ENCODE measurements at places on chromosomes 6 and 20.

DNA sequence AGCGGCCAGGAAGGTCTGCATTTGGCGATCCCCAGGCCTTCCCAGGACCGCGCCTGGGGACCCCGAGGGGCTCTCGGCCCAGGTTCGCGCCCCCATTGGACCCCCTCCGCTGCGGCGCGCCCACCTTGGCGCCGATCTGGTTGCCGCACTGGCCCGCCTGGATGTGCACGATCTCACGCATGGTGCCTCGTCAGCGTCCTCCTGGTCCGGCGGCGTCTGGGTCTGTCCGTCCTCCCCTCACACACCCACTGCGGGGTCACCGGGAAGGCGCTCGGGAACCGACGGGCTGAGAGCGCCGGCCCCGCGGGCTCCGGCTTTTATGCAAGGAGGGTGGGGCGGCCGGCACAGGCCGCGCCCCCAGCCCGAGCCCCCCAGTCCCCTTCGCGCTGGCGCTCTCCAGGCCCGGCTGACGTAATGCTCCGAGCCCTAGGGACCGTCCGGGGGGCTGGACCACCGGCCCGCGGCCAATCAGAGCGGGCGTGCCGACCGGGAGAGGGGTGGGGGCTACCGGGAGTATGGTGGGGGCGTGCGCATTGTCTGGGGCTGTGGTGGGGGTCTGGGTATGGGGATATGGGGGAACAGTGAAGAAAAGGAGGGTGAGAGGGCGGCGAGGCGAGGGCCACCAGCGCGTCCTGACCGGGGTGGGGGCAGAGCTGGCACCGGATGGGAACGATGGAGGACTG, at the start of gene TUBB2B:
Gene TUBB2B, minus strand, starts transcription at position 291 of the 683 bp plus-strand sequence. Its CDS starts 110 bp downstream, at position 181.
- peak; percentile 86 for DNase-seq

DNA sequence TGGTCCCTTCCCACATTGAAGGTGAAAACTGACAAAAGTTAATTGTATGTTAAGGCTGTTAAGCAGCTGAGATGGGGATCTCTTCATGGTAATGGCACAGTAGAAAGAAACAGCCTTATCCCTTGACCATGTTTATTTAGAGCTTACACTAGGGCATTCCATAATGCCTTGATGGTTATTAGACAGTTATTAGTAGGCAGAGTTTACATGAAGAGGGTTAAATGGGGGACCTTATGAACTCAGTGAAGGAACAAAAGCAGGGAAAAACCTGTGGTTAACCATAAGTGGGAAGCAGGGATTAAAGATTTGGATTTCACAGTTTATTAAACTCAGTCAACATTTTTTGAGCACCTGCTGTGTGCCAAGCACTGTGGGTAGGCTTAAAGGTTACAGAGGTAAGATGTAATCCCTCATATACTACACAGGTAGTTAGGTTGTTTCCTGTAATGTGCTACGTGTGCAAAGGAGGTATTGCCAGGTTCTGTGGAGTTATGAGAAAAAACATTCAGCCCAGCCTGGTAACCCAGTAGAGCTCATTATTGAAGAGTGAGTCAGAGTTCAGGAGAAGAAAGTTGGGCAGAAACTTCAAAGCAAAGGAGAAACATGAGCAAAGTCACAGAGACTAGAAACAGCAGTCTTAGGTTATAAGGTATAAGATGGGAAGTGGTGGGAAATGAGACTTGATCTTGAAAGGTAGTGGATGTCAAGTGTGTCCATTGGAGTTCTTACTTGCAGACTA, 32.3 kb upstream of the GNRH2 start:
- no peak for DNase-seq

GRCh38 chr20:49508435-49509199, 26.1 kb upstream of the KCNB1 start:
- no peak for DNase-seq

GRCh38 chr6:149840345-149841075, 23.6 kb downstream of the LRP11 start:
- no peak for DNase-seq

- DNase-seq: no peak
Observed at GRCh38 chr6:134201716-134202115, 116.2 kb downstream of the SGK1 start.

DNA sequence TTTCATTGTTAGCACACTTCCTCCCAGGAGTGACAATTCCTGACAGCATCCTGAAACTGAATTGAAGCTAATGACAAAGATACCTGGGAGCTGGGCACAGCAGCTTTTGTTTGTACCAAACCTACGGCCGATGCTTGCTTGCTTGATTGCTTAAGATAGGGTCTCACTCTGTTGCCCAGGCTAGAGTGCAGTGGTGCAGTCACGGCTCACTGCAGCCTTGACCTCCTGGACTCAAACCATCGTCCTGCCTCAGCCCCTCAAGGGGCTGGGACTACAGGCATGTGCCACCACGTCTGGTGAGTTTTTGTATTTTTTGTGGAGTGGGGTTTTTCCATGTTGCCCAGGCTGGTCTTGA, 84.7 kb upstream of the SCP2D1 start:
- no peak for DNase-seq

- DNase-seq: no peak
Observed at GRCh38 chr6:65450451-65450850, 256.6 kb downstream of the EYS start.

DNA sequence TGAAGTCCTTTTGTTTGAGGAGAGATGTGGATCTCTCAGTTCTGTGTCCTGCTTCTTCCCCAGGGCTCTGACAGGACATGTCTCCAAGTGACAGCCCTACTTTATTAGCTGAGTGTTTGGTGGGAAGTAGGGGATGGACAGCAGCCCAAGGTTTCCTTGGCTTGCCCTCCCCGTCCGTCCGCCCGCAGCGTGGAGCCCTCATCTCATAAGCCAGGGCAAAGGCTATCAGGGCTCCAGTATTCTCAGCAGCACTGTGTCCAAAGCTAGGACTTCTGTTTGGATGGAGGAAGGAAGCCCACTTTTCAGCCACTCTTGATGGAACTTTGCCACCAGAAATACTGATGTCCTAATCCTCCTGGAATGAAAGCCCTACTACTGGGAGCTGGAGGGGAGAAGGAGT, 13.6 kb downstream of the CDC5L start:
- DNase-seq: no peak

DNA sequence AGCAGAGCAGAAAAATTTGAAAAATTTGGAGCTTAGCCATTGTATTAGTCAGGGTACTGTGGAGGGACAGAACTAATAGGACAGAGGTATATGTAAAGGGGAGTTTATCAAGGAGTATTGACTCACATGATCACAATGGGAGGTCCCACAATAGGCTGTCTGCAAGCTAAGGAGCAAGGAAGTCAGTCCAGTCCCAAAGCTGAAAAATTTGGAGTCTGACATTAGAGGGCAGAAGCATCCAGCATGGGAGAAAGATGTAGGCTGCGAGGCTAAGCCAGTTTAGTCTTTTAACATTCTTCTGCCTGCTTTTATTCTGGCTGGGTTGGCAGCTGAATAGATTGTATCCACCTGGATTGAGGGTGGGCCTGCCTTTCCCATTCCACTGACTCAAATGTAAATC, 82.0 kb downstream of the SMPDL3A start:
- no peak for DNase-seq

DNA sequence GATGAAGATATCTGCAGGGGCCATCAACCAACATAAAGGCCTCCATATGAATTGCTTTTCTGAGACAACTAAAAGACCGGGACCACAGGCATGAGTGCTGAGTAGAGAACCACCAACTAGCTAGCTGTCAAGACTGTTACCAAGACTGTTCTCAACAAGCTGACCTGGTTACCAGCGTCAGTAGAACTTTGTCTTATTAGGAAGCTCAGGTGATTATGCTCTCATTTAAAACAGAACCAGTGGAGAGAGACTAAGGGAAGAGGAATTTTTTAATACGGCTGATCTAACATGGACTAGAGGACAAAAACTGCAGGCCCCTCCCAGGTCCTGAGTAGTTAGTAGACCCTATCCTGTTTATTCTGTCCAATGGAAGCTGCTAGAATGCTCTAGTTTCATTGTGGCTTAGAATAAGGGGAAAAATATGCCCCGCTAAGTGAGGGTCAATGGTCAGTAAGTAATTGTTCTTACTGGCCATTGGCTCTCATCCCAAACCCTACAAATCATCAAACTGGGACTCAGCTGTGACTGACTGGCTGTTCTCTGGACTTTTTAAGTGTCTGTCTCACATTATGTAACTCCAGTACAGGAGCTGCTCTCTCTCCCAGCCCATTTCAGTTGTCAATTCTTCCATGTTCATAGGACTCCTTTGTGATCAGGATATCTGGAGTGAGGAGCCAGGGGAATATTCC, 3.8 kb upstream of the DYNLRB1 start:
- no peak for DNase-seq

GRCh38 chr20:61852268-61853072, 213.2 kb downstream of the TAF4 start:
- DNase-seq: no peak

- no peak for DNase-seq
Observed at GRCh38 chr20:57856658-57857057, 146.8 kb upstream of the PMEPA1 start.

- DNase-seq: no peak
Observed at GRCh38 chr6:166119116-166119911, 48.3 kb downstream of the TBXT start.

- no peak for DNase-seq
Observed at GRCh38 chr6:138104618-138105213, 2.5 kb downstream of the PERP start.

DNA sequence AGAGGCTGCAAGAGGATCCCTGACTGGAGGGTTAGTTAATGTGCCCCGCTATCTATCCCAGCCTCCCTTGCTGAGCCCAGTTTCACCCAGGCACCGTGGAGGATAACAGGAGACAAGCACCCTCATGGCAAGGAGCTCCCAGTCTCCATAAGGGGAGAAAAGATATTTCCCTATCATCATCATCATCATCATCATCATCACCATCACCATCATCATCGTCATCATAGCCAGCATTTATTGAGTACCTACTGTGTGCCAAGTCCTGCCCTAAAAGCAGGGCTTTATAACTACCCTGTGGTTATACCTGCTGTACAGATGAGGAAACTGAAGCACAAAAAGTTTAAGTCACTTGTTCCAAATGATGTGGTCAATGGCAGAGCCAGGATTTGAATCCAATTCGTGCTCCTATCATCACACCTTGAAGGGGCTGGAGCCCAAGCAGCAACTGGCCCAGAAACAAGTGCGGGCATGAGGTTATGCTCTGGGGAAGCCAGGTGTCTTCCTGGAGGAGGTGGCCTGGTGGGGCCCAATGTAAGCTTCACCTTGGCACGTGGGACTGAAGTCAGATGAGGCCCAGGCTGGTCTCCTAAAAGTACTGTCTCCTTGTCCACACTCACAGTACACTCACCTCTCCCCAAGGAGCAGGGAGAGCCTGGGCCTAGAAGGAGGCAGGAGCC, 10.0 kb downstream of the GLP1R start:
- no peak for DNase-seq

DNA sequence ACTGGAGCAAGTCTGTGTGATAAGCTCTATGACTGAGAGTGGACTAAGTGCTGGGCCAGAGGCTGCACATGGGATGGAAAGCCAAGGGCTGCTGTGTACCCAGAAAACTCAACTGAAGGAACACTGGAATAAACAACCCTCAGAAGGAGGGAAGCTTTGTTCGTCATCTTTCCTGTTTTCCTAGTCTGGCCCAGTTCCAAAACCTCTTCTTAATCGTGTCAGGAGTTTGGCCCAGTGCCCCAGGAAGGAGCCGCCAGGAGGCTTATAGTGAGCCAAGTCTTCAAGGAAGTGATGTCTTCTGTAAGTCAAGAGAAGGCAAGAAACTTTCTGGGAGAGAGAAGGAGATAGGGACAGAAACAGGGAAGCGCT, 23.3 kb upstream of the TOP1 start:
- DNase-seq: peak; percentile 72

- DNase-seq: no peak
Observed at GRCh38 chr6:93678841-93679454, 259.6 kb upstream of the EPHA7 start.

GRCh38 chr6:137146206-137146605, 27.2 kb downstream of the IL22RA2 start:
- no peak for DNase-seq

DNA sequence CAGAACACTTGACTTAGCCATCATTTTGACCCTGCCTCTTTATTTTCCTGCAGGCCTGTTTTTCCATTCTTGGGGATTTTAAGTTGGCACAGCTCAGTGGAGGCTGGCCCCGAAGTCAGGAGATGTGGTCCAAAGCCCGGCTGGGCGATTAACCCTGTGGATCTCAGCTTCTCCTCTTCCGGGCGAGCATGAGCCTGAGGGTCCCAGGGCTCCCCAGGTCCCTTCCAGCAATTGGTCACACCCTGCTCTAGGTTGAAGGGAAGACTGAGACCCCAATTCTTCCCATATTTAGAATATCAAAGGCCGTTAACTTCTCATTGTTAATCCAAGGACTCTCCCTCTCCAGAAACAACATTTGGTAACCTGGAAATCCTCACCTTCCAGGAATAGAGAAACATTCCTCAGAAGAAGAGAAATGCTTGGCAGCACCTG, 2.3 kb downstream of the THBS2 start:
- peak; percentile 65 for DNase-seq

DNA sequence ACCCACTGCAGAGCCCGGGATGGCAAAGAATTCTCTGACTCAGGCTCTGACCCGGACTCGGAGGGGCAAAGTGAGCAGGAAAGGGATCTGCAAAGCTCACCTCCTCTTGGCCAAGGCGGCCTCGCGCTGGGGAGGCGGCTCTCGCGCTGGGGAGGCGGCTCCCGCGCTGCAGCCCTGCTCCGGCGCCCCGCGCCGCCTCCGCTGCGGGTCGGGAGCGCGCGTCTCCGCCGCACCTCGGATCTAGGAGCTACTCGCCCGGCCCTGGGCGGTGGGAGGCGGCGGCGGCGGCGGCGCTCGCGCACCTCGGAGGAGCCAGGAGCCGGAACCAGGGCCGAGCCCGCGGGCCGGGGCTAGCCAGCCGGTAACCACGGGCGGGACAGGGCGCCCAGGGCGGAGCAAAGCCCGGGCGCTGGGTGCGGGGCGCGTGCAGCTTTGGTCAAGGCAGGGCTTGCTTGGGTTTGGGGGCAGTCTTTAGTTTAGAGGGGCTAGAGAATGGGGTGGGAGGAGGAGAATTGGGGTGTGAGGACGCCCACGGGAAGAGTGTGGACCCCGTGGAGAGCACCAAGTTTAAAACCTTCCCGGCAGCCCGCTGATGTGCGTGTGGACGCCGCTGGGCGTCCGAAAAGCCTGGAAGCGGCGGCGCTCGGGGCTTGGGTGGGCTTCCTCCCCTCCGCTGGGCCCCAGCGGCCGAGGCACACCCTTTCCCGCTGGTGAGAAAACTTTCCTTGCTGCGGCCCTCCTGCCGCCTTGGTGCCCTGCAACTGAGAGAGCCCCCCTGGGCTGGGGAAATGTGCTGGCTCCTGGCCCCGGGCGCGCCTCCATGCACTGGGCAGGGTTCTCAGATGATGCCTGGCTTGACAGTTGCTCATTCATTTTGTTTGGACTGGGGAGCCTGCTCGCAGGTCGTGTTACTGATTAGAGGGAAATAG, at the start of gene MRAP2:
Gene MRAP2, plus strand, starts transcription at position 250 of the 929 bp plus-strand sequence. CDS start 21,547 bp downstream, outside the sequence.
- no peak for DNase-seq

- no peak for DNase-seq
Observed at GRCh38 chr6:52139985-52140680, 46.0 kb upstream of the IL17A start.

GRCh38 chr6:159915397-159915796, 24.6 kb downstream of the MAS1 start:
- DNase-seq: no peak

- DNase-seq: no peak
Observed at GRCh38 chr6:134437376-134437775, 119.5 kb upstream of the SGK1 start.

All from left forelimb (tissue), 1 donor.